Peyer's patch (tissue), 4 donors: ENCODE measurements at places on chromosomes 5 and 9. TPM values are rescaled to one million over a fixed set of nuclear protein-coding genes. Genes with fewer than 3 reads are reported as not detected.

DNA sequence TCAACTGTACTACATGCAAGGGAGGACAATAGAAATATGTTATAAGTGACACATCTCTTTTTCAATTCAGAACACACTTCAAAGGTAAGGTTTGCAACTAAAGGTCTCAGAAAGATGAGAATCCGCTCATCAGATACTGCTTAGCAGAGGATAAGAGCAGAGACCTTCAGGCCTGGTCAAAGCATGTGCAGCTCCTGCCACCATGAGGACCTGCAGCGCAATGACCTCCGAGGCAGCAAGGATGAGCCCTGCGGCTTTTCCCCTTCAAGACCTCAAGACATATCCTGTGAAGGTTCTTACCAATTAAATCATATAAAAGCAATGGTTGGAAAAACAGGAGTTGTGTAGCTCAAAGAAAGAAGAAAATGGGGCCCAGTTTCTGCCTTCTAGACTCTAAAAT is 135.8 kb downstream of the TRIM36 start:
- no peaks in the 10 kb centered on the region for H3K36me3 ChIP-seq
- H3K27me3 ChIP-seq = no peaks in the 10 kb centered on the region
- H3K4me1 ChIP-seq = no peaks in the 10 kb centered on the region
- no peak for DNase-seq

- no peaks in the 10 kb centered on the region for H3K36me3 ChIP-seq
- H3K27ac ChIP-seq = no peak overlapping the region
- no peak for DNase-seq
- H3K4me3 ChIP-seq = no peak overlapping the region
- no peaks in the 10 kb centered on the region for H3K27me3 ChIP-seq
These were observed 32.9 kb downstream of the PALM2AKAP2 start for GRCh38 chr9:109812818-109813281.

DNA sequence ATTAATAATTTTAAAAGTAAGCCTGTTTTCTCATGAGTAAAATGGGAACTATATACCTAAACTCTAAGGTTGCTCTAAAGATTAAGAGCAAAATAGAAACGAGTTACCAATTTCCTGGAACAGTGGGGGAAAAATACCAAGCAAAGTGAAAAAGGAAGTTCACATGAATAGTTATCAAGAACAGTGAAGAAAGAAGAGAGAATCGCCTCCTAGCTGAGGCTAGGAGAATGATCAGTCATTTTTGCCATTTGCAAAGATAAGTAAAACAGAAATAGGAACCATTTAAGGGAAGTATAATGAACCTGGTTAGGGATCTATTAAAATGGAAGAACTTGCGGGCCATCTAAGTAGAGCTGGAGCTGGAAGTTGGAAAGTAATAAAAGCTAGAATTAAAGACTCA is 50.7 kb downstream of the P4HA2 start:
- H3K4me3 ChIP-seq = no peak overlapping the region
- no peaks in the 10 kb centered on the region for H3K36me3 ChIP-seq
- H3K27ac ChIP-seq = no peak overlapping the region
- H3K4me1 ChIP-seq = peaks cover 8% of the 10 kb centered on the region
- no peaks in the 10 kb centered on the region for H3K27me3 ChIP-seq

DNA sequence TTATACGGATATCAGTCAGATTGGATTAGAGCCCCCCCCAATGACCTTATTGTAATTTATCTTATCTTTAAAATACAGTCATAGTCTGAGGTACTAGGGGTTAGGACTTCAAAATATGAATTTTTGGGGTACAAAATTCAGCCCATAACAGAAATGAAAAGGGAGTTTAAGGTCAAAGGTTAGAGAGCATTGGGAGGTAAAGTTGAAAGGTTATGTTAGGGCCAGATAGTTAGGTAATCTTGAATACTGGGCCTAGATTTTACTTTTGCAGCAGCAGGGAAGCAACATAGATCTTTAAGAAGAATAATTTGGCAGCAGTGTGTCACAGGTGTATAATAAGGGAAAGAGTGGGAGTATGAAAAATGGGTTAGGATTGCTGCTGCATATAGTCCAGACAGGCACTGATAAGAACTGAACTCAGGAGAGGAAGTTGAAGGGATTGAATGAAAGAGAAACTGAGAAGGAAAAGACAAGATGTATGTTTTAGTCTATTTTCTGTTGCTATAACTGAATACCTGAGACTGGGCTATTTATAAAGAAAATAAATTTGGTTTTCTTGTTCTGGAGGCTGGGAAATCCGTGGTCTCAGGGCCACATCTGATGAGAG is 10.7 kb upstream of the GCNT4 start:
- H3K27me3 ChIP-seq = no peaks in the 10 kb centered on the region
- DNase-seq = no peak
- no peaks in the 10 kb centered on the region for H3K36me3 ChIP-seq
- H3K4me3 ChIP-seq = no peak overlapping the region
- H3K27ac ChIP-seq = no peak overlapping the region

Gene CTSV
- total RNA-seq = not detected

DNA sequence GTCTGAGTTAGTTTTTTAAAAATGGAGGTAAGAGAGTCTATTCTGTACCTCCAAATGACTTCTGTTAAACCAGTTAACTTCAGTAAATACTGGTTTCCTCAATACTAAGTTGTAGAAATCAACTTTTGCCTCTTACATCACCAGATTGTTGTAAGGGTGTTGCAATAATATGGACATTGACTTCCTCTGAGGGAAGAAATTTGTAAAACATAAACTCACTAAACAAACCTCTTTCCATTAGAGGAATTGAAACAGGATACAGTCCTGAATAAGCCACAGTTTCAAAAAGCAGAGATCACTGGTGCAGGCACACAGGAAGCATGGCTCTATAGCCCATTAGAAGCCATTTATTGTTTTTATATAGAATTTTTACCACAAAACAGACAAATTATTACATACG is 32.7 kb upstream of the SLCO6A1 start:
- no peak for DNase-seq
- no peak overlapping the region for H3K4me3 ChIP-seq
- no peak overlapping the region for H3K27ac ChIP-seq
- H3K4me1 ChIP-seq = no peaks in the 10 kb centered on the region

DNA sequence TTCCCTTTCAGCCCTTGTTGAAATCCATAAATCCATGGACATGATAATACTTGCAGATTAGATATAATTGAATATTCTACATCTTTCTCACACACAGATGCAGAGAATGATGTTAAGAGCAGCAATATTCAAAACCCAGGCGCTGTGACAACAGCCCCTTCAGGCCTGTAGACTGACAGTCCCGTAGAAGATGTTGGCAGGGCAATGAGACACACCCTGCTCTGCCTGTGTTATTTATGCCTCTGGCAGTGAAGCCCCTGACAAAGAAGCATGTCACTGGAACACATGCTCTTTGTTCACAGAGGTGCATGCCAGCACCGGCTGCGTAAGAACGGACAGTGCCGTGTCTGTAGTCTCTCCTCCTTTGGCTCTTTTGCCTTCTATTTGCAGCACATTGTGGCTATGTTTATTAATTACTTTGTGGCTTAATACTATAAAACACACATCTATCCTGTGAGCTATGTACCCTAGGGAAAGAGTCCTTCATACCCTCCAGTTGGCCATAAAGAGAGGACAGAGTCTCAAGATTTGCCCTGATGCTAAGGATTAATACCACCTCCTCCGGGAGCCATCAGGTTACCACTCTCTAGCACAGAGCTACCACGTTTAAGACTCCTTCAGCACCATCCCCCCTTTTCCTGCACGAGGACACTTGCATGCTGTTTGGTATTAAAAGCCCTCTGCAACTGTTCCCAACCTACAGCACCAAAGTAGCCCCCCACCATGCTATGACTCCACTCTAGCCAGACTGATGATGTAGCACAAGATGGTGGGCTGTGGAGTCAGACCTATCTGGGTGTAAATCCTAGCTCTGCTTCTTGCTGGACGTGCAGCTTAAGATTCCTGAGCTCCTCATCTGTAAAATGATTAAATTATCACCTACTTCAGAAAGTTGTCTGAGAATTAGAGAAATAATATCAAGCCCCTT is 2.0 kb upstream of the ANP32B start:
- H3K4me3 ChIP-seq = no peak overlapping the region
- no peak for DNase-seq
- H3K27me3 ChIP-seq = no peaks in the 10 kb centered on the region
- H3K27ac ChIP-seq = no peak overlapping the region
- peaks cover 12% of the 10 kb centered on the region for H3K4me1 ChIP-seq

DNA sequence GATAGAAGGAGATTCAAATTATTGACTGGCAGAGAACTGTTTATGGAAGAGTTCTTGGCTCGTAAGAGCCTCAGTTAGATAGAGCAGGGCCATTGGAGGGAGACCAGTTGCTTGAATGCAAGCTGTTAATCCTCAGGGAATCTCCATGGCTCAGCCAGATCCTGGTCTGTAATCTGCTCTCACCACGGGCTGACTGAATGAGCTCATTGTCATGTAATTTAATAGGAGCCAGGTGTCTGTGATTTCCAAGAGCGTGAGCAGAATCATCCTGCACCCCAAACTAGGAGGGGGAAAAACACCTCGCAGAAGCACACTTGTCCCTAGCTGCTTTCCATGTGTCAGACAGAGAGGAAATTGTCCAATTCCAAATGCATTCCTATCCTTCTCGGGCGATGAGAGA is 19.1 kb upstream of the KCNMB1 start:
- no peaks in the 10 kb centered on the region for H3K36me3 ChIP-seq
- H3K4me3 ChIP-seq = no peak overlapping the region
- DNase-seq = no peak
- H3K4me1 ChIP-seq = no peaks in the 10 kb centered on the region
- no peaks in the 10 kb centered on the region for H3K27me3 ChIP-seq

DNA sequence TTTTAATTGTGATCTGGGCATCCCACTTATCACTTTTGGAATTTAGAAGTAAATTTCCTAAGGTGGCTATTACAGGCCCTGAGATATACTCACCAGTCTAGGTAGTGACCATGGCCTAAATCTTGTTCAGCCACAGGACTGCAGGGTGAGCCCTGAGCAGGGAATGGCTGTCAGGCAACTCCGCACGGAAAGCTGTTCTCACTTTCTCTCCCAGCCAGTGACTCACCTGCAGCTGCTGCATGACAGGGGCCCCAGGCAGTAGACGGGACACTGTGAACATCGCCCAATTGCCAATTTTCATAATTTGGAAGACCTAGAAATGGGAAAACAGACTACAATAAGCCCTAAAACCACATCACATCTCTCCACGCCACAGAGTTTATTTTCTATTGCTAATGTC is 69.6 kb upstream of the TAF1L start:
- no peak for DNase-seq
- H3K4me3 ChIP-seq = no peak overlapping the region
- H3K27ac ChIP-seq = no peak overlapping the region
- no peaks in the 10 kb centered on the region for H3K4me1 ChIP-seq
- H3K36me3 ChIP-seq = no peaks in the 10 kb centered on the region

Gene TCF7
- 25.9 TPM for total RNA-seq

DNA sequence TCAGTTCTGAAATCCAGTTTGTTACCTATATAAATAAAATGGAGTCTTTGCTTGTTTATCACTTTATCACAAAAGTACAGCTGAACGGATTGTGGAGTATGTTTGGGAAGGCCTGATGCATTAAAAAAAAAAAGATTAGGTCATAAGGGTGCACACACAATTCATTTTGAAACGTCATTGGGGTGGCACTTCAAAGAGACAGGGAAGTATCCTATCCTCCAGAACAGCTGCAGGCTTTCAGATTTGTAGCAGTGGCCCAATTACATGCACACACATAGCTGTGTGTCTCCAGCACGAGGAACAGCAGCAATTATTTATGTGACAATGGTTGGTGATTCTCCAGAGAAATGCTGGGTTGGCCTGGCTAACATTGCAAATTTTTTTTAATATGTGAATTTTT is 46.8 kb upstream of the FER start:
- no peak overlapping the region for H3K27ac ChIP-seq
- H3K27me3 ChIP-seq = no peaks in the 10 kb centered on the region
- H3K4me3 ChIP-seq = no peak overlapping the region
- H3K4me1 ChIP-seq = no peaks in the 10 kb centered on the region
- no peaks in the 10 kb centered on the region for H3K36me3 ChIP-seq

DNA sequence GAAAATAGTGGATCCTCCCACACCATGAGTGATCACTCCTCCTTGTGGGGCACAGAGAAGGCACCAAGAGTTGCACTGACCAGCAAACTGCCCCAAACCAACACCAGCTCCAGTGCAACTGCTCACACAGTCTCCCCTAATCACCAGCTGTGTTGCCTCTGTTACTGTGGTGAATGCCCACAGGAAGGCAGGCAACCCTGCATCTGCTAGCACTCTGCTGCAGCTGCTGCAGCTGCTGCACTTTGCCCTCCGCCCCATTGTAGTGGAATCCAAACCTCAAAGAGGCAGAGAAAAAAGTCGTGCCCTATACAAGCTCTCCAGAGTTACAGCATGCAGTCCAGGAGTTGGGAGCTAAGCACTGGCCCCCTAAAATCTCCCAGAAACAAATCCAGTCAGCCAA is 339.6 kb downstream of the TRIM36 start:
- no peaks in the 10 kb centered on the region for H3K36me3 ChIP-seq
- no peaks in the 10 kb centered on the region for H3K4me1 ChIP-seq
- H3K27ac ChIP-seq = no peak overlapping the region
- DNase-seq = no peak
- H3K4me3 ChIP-seq = no peak overlapping the region

GRCh38 chr5:33843579-33843978 is 48.2 kb downstream of the ADAMTS12 start:
- no peak overlapping the region for H3K4me3 ChIP-seq
- no peak overlapping the region for H3K27ac ChIP-seq
- H3K4me1 ChIP-seq = no peaks in the 10 kb centered on the region

DNA sequence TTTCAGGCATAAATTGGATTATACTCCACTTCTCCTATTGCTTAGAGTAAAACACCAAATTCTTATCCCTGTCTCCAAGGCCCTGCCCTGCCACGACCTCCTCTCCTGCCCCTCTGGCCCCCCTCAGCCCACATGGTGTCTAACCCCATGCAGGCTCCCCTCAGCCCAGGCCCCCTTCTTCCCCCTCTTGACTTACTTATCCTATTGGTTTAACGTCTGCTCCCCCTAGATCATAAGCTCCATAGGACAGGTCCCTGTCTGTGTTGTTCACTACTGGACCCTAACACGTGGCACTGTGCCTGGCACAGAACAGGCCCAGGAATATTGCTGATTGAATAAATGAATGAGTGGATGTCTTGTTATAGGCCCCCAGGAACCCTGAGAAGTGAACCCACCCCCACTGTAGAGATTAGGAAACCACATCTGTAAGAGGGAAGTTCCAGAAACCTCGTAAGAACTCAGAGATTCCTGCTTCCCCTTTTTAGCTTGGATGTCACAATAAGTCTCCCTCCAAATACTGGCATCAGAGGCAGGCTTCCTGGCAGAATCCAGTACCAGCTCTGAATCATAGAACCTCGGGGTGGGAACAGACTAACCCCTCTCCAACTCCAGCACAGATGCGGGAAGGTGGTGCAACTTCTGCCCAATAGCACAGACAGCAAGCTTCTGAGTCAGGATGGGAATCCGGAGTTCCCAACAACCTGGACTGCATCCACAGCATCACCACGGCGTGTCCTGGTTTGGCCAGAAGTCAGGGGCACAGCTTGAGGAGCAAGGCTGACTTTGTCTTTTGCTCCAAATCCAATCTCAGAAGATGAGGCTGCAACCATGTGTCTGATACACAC is 31.5 kb downstream of the HRH2 start:
- no peak overlapping the region for H3K27ac ChIP-seq
- DNase-seq = peak; percentile 31
- no peaks in the 10 kb centered on the region for H3K27me3 ChIP-seq
- H3K4me3 ChIP-seq = no peak overlapping the region
- H3K4me1 ChIP-seq = no peaks in the 10 kb centered on the region

Gene PCDHGA5
- total RNA-seq = 1.8 TPM

GRCh38 chr9:35757226-35757891 is 3.3 kb upstream of the MSMP start:
- no peaks in the 10 kb centered on the region for H3K27me3 ChIP-seq
- H3K4me3 ChIP-seq = peak overlapping the region; percentile 69
- peak overlapping the region; percentile 96 for H3K27ac ChIP-seq
- peaks cover 27% of the 10 kb centered on the region for H3K36me3 ChIP-seq
